Amygdala (tissue), 56 donors: ENCODE measurements at places on chromosomes 1 and 21.

DNA sequence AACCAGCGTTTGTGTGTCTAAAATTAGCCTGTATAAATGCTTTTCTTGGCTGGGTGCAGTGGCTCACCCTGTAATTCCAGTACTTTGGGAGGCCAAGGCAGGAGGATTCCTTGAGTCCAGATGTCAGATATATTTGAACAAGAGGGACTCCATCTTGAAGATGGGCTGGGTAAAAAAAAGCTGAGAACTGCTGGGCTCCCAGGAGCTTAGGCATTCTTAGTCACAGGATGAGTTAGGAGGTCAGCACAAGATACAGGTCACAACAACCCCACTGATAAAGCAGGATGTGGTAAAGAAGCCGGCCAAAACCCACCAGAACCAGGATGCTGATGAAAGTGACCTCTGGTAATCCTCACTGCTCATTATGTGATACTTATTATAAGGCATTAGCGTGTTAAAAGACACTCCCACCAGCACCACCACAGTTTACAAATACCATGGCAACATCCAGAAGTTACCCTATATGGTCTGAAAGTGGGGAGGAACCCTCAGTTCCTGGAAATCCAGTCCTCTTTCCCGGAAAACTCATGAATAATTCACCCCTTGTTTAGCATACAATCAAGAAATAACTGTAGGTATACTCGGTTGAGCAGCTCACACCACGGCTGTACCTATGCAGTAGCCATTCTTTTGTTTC, 36.2 kb upstream of the ZNF496 start:
- DNase-seq, result no peak

DNA sequence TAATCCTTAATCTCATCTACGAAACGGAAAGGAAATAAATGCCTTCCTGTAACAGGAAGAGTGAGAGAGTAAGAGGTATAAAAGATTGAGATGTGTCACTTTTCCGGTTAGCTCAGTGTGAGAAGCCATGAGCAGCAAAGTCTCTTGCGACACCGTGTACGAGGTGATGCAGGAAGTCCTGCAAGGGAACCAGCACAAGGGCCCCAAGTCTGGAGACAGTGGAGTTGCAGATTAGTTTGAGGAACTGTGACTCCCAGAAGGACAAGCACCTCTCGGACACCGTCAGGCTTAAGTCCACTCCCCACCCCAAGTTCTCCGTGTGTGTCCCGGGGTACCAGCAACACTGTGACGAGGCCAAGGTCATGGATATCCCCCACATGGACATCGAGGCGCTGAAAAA, 592.3 kb upstream of the ADGRL2 start:
- no peak for DNase-seq

DNA sequence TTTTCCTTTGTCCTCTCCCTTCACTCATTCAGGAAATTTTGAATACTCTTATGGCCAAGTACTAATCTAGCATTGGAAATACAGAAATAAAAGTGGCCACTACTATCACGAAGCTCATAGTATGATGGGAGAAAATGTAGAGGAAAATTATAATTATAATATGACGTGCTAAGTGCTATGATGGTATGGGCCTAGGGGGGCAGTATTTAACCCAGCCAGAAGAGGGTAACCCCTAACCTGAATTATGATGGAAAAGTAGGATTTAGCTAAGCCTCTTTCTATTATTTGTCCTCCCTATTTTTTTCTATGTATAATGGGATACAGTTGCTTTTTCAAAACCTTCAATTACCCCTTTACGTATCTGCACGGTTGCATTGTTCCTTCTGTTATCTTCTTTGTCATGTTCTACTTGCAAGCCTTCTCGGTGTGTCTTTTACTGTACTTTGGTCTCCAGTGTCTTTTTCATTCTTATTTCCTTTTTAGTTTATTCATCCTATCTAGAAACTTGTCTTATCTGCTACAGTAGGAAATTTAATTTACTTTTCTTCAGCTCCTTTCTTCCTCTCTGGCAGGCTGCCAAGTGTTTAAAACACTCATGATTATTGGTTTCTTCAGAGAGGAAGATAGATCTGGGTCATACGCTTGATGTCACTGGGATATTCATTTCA, 88.8 kb upstream of the GPR52 start:
- no peak for DNase-seq

GRCh38 chr1:28582248-28582615, 9.8 kb upstream of the RAB42 start:
- no peak for DNase-seq

DNA sequence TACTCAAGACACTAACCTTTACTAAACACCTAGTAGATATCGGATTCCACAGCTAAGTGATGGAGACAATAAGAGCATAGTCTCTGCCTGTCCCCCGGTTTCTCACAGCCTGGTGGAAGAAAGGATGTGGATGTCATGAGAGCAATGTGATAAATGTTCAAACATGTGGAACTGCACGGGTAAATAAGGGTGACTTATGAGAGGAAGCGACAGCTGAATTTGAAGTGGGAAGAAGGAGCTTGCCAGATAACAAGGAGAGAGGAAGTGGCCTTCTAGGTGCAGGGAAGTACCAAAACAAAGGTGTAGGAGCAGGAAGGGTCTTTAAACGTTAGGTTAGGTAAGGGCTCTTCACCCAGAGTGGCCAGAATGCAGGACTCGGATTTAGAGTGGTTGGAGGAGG, 178.6 kb upstream of the NRIP1 start:
- DNase-seq, result no peak

DNA sequence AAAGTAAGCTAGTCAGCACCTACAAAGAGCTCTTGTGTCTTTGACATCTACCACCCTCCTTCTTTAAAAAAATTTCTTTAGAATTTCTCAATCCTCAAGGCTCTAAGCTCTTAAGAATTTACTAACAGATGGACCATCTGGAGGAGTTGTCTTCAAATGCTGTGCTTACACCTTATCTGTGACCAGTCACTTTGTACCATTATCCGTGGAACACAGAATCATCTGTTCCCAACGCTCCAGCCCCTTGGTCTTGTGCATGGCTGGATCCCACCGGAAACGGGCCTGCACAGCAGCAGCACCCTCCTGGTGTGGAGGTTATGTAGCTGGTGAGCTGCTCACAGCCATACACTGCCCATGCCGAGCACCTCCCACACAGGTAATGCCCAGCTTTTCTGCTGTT, 89.0 kb downstream of the TBX19 start:
- no peak for DNase-seq

GRCh38 chr1:201570181-201570885, 31.4 kb downstream of the NAV1 start:
- DNase-seq, result no peak

DNA sequence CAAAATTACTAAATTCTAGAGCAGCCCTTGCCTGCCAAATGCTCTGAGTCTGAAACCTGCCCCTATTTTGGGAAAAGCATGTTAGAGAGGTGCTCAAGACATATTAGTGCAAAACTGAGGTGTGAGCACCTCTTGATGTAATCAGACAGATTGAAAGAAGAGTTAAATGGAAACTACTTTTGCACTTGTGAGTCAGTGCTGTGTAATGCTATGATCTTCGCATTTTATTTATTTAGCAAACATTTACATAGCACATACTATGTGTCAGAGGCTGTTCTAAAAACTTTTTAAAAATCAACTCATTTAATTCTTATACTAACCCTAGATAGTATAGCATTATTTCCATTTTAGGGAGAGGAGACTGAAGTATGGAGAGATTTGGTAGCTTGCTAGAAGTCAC, 138.1 kb downstream of the ELAVL4 start:
- no peak for DNase-seq

DNA sequence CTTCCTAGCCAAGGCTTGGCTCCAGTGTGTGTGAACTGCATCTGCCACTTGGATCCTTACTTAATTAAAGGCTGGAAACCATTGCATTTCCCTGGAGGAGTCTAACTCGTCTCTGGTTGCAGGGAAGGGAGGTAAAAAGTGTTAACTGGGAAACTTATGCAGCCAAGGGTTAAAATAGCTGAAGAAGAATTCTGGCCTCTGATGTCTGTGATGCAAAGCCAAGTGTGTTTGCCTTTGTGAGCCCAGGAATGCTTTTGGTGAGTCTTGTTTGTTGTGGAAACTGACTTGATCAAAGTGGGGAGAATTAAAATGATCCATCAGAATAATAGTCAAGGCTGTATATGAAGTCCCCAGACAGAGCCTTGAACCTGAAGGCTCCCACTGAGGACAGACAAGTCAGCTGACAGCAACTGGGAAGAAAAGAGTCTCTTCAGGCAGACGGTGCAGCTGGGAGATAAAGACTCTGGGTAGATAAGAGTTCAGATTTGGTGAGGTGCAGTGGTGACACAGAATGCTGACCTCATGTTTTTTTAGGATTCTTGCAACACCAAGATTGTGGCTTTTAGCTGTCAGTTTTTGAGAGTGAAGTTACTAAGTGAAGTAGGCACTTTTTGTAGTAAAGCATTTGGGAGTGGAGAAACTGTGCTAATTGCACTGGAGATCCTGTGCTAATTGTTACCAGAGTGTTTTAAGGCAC, 59.5 kb upstream of the WLS start:
- DNase-seq, result no peak

GRCh38 chr1:34156739-34157138, 8.3 kb downstream of the CSMD2 start:
- no peak for DNase-seq

GRCh38 chr1:28909198-28909597, 5.2 kb upstream of the EPB41 start:
- DNase-seq, result no peak

GRCh38 chr1:37148663-37149062, 114.3 kb upstream of the GRIK3 start:
- DNase-seq, result no peak
